ENCODE measurements at places on chromosomes 16 and 17.

DNA sequence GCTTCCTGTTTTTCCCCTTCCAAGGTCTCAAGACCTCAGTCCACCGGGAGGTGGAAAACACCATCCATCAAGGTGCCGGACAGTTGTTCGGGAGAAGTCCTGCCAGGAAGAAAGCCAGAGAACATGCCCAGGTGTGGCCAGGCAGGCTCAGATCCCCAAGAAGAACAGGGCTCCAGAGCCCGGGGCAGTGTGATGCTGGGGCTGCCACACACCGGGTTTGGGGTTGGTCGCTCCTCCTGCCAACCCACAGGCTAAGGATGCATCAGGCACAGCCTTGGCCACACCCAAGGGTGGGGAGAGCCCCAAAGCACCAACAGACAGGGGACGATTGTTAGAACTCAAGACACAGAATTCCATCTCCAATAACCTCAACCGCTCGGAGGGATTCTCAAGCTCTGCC lies 19.7 kb downstream of the ZFHX3 start:
- no peak for DNase-seq

- no peak for DNase-seq
Measured at GRCh38 chr16:65032387-65032786, 89.5 kb downstream of the CDH11 start.

- DNase-seq, result no peak
Measured at GRCh38 chr17:28335959-28336871, 654 bp downstream of the TNFAIP1 start.

DNA sequence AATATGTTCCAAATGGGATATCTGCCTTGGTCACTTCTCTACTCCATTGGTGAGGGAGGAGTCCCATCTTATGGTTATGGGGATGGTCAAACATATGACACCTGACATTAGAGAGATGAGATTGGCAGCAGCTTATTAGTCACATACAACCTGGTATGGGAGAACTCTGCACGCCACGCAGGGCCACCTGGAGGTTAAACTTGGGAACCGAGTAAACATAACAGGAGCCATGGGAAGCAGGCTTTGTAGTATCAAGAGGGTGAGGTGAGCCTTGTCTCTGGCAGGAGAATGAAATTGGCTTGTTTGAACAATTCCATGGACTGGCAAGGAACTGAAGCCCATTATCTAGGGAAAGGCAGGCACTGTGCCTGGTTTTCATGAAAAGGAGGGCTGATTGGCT lies 238.7 kb upstream of the ELAC2 start:
- DNase-seq, result no peak

GRCh38 chr16:77199211-77199610 lies at the start of gene SYCE1L:
Gene SYCE1L, plus strand, starts transcription at chr16:77199408. Its CDS starts 44 bp downstream, at chr16:77199452.
- DNase-seq, result no peak

DNA sequence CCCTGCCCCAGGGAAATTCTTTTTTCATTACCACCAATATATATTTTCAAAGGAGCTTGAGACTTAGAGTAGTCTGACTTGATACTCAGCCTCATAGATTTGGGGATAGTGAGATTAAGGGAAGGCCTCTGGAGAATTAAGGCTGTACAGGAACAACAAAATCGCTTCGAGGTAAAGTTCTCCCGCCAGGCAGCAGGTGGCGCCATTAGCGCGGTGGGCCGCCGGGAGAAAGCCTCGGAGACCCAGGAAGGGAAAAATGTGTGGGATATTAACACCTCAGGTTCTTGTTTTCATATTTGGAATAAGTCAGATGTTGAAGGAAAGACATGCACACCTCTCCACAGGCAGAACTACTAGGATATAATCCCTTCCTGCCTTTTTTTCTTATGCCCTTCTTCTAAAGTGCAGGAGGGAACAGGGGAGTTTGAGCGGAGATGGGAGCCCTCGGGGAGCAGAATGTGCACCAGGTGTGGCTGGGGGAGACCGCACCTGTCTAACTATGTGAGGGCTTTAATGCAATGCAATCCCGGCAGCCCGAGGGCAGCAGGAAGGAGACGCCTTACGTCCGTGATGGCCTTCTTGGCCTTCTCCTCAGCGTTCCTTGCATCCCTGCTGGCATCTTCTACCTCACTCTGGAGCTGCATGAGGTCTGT lies 25.9 kb downstream of the MYH3 start:
- no peak for DNase-seq

GRCh38 chr17:1644493-1645206 lies 882 bp downstream of the SCARF1 start:
- no peak for DNase-seq

DNA sequence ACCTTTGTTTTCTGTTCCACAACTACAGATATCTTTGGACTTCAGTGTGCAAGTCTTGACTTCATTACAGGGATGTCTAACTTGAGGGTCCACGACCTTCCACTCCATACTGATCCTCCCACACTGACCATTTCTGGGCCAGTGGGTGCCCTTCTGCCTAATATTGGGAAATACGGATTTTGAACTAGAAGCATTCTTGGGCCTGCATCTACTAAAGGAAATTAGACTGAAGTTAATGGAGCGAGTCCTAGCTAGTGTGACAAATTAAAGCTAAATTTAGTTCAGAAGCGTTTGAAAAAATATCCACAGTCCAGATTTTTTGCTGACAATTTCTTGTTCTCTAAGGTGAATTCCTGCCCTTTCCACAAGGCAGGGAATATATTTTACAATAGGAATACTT lies 9.9 kb upstream of the TMIGD1 start:
- no peak for DNase-seq

DNA sequence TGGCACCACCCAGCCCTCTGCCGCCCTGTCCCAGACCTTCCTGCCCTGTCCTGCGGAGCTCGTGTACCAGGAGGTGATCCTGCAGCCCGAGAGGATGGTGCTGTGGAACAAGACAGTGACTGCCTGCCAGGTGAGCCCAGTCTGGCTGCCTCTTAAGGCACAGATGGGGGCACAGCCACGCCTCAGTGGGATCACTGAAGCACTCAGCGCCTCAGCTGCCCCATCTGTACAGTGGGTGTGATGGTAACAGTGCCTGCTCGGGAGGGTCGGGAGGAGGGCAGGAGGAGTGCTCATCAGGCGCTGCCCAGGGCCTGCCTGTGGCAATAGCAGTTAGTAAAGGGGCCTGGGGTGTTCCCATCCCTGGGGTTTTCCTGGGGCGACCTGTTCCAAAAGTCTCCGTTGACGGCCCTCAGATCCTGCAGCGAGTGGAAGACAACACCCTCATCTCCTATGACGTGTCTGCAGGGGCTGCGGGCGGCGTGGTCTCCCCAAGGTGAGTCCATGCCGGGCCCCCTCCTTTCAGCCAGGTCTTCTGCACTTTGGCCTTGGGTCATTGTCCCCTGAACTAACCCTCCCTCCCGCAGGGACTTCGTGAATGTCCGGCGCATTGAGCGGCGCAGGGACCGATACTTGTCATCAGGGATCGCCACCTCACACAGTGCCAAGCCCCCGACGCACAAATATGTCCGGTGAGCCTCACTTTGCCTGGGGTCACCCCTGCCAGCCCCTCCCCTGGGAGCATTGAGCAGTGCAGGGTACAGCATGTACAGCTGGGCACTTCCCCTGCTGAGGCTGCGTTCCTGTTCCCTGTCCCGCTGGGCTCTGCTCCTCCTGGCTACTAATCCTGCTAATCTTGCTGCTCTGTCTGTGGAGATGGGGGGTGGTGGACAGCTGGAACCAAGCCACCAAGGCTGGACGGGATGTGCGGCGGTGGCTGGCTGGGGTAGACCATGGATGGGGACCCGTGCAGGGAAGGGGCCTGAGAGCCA lies 4.5 kb upstream of the TCAP start:
- DNase-seq, result no peak

DNA sequence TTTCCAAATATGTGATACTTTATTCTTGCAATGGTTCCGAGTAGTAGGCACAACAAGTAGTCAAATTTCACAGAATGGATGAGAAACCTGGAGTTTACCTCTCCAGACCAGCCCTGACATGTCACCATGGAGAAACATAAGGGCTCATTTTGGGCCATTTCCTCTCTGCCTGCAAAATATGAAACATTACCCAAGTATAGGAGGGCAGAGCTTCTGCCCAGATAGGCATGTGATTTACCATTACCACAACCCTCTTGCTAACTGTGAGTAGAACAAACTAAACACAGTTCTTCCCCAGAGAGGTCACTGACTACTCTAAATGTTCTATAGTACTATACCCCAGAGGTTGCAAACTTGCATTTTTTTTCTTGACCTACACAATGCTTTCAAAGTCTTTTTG lies 15.7 kb upstream of the KPNB1 start:
- DNase-seq, result no peak

DNA sequence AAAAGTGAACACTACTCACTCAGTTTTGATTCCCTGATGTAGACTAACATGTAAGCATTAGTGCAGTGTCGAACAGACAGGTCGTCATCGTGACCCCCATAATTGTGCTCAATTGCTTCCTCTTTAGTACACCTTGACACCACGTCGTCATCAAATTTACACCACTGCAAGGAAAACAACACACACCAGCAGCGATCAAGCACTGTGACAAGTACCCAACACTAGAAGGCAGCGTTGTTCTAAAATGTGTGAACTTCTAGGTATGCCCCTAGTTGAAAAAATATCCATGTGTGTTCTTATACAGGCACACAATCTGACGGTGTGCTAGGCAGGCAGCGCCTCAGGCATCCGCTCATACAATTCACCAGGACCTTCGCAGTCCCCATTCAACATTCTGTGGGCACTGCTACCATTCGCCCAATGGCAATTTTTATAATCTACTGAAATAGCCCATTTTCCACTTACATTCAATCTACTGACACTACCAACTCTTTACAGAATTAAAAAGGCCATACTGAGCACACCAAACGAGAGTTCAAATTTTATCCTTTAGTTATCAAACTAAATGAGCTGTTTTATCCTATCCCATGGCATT lies 23.1 kb downstream of the LITAFD start:
- no peak for DNase-seq

GRCh38 chr16:50272111-50272571 lies 5.8 kb downstream of the ADCY7 start:
- DNase-seq, result no peak

DNA sequence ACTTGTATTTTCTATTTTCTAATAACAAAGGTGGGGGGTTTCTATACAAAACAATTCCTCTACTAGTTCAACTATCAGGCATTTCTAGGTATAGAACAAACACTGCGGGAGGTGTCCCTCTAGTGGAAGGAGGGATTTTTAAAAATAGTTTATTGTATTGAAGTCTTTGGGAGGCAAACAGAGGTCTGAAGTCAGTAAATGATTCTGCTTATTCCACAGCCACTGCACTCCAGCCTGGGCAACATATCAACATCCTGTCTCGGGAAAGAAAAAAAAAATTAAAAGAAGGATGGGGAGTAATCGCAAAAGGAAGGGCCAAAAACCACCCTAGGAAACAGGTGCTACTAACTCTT lies 648 bp upstream of the ERCC4 start:
- no peak for DNase-seq

GRCh38 chr16:86951831-86952598 lies 365.2 kb downstream of the C16orf95 start:
- DNase-seq, result no peak

DNA sequence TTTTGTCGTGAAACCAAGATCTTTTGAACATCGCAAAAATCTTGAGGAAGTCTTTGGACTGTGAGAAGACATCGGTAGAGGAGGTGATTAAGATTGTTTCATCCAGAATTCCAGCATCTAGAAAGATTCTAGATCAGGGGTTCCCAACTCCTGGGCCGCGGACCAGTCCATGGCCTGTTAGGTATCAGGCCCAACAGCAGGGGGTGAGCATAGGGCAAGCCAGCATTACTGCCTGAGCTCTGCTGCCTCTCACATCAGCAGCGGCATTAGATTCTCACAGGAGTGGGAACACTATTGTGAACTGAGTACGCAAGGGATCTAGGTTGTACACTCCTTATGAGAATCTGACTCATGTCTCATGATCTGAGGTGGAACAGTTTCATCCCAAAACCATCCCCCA lies 600.6 kb upstream of the CDH11 start:
- DNase-seq, result no peak

DNA sequence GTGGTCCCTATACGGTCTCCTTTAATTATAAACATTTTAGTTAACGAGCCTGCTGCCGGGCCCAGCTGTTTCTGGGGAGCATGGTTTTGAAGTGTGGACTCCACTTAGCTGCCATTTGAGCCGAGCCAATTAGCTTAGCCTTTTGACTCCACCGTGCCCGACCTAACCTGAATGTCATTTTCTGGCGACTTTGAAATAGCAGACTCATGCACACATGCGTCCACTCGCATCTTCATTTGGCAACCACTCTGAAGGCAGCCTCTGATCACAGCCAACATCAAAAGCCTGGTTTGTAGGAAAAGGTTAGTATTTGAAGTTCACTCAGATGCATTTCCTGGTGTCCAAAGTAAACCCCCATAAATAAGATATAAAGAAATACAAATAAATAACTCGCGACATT lies 16.8 kb downstream of the AXIN2 start:
- no peak for DNase-seq

DNA sequence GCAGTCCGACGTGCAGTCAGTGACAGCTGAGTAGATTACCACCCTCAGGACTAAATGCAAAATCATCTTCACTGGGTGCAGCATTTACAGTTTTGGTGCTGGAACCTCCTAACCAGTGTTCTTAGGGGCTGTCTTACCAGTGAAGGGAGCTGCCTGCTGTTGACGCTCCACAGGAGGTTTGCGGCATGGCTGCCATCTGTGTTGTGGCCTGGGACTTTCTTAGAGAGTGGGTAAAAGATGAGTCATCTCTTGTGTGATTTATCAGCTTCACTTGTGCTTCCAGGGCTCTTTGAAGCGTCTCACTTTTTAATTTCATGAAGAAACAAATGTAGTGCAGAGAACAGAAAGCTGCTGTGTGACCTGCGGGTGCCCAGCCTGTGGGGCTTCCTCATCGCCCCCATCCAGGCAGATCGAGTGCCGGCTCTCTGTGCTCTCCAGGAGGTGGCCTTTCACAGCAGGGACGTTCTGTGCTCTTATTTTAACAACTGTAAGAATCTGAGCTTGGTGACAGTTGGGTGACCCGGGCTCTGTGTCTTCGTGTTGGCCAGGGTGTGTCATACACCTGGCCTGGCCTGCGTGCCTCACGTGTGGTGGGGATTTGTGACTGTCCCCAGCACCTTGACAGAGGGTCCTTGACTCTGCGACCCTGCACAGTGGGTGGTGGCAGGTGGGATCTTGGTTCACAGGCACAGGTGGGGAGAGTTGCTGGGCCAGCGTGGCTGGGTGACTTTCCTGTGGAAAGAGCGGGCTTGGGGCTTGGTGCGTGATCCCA lies 24.3 kb upstream of the ZNF750 start:
- peak; percentile 86 for DNase-seq

GRCh38 chr16:3478242-3478925 lies 16.9 kb downstream of the C16orf90 start:
- DNase-seq, result no peak

GRCh38 chr17:27980043-27980442 lies 62.4 kb upstream of the NLK start:
- DNase-seq, result no peak

DNA sequence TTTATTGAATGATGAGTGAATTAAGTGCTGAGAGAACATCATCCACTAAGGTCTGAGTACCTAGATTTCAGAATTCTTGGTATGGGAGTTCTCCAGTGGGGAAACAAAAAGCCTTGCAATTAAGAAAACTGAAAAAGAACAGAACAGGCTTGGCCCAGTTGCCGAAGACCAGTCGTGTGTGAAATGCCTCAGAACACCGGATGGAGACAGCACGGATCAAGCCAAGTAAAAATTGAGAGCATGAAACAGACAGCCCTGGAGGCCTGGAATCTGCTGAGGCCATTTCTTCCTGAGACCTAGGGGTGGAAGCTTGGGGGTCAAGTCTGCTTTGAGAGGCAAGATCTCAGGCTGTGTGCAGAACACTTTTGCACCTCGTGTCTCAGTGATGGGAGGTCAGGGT lies 43.3 kb downstream of the GRIN2A start:
- no peak for DNase-seq
